ENCODE measurements at places on chromosomes 16 and 17.

- no peak for DNase-seq
Observed at GRCh38 chr17:72381597-72382397, 261.0 kb downstream of the SOX9 start.

DNA sequence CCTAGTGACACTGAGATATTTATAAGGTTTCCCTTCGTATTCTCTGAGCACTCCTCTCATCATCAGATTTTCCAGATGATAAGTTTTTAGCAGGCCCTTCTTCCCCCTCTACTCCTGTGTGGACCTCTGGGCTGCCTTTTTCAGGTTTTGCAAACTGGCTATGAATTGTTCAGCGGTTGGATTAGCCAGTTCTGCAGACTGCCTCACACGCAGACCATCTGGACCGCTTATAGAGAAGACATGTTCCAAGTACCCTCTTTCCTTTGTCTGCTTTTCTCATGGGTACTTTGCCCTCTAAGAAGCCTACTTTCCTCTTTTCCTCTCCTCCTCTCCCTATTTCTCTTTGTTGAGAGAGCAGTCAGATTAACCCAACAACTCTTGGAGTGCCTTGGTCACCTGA, 111.6 kb downstream of the GRIN2A start:
- DNase-seq, result no peak

DNA sequence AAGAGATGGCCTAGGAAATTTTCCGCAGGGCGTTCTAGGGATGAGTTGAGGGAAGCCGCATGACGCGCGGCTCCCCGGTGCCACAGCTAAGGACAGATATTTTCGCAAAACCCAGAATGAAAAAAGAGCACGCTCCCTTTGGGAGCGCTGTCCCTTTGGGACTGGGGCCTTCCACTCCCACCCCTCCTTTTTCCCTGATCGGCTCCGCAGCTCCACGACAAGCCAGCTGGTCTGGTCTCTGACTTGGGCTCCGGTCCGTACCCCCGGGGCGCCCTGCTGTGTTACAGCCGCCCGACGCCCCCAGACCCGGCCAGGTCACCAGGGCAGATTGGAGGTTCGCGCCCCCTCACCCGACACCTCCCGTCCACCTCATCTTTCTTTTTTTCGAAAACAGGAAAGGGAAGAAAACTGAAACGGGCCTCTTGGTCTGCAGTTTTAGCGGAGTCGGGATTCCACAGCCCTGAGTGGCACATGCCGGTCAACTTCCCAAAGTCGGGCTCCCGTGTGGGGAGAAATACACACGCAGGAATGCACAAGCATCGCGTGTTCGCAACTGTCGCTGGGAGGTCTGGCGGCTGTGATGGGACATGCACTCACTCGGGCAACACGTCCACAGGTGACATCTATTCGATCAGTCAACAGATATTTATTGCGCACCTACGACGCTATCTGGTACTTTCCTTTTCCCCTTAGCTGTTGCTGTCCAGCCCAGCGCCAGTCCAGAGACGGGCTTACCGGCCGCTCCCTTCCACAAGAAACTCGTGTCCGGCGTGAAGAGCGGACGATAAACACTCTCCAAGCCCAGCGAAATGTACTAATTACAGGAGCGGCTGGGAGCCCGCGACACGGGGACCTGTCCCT, 3.9 kb upstream of the SOX9 start:
- no peak for DNase-seq

GRCh38 chr17:82633343-82633742, 14.9 kb downstream of the WDR45B start:
- DNase-seq, result no peak

DNA sequence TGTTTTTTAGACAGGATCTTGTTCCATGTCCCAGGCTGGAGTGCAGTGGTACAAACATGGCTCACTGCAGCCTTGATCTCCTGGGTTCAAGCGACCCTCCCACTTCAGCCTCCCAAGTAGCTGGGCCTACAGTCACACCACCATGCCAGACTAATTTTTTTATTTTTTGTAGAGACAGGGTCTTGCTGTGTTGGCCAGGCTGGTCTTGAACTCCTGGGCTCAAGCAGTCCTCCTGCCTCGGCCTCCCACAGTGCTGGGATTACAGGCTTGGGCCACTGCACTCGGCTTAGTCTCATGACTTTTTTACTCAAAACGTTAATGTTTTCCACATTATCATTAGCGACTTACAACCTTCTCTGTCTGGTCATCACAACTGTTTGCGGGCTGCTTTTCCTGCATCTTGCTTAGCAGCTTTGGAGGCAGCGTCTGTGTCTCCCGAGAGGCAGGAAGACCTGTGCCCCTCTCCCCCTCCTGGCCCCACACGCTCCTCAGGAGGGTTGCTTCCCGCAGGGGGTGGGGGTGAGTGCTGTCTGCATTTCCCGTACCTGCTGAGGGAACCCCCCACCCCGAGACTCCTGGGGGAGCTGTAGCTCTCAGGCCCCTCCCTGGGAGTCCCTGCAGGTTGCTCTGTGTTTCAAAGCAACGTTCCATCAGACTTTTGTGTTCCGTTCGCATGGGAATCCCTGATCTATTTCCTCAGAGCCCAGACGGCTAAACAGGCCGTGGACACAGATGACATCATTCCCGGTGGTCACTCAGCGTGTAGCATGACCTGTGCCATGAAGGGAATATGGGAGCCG, 52.6 kb downstream of the PGS1 start:
- DNase-seq, result no peak

DNA sequence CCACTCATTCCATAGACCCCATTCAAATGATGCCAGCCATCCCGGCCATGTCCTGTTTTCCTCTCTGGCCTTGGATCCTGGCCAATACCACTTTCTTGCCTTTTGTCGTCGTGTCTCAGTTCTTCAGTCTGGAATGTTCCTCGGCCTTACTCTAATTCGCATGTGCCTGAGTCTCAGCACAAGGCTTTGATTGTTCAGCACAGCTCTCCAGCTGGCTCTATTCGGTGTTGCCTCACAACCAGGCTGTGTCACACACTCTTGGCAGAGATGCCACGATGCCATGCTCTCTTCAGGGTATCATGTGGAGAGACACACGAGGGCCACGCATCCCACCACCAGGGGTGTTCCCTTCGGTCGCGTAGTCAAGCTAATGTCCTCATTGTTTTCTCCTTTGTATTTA, 1.8 kb upstream of the VPS4A start:
- no peak for DNase-seq
